ENCODE measurements at places on chromosomes 5 and 9. TPM values are rescaled to one million over a fixed set of nuclear protein-coding genes. Genes with fewer than 3 reads are reported as not detected.

Gene FOXD4L6
- not detected for polyA plus RNA-seq

Gene FOXI1
- not detected for polyA plus RNA-seq

Gene MYMK
- polyA plus RNA-seq = not detected

Gene DNAI1
- not detected for polyA plus RNA-seq

Gene CDKN2B-AS1
- 2.8 TPM for polyA plus RNA-seq

Gene DCAF12
- 29.4 TPM for polyA plus RNA-seq

Gene CCDC192
- polyA plus RNA-seq = not detected

Gene MAP1B
- 56.3 TPM for polyA plus RNA-seq

Gene CDC14B
- 19.1 TPM for polyA plus RNA-seq

Gene ANKRA2
- 24.9 TPM for polyA plus RNA-seq

Gene LECT2
- polyA plus RNA-seq = not detected

Gene TRIM7
- polyA plus RNA-seq = 1.1 TPM

Gene RECK
- polyA plus RNA-seq = 103 TPM

Gene STING1
- 66.9 TPM for polyA plus RNA-seq

Gene ZNF366
- not detected for polyA plus RNA-seq

Gene SLC34A3
- not detected for polyA plus RNA-seq

Gene PKD2L2
- not detected for polyA plus RNA-seq

Gene DIMT1
- polyA plus RNA-seq = 21.1 TPM

Gene TEK
- polyA plus RNA-seq = 35.2 TPM

Gene ANXA2R
- polyA plus RNA-seq = 3.7 TPM

Gene FOXB2
- not detected for polyA plus RNA-seq

Gene ACTBL2
- polyA plus RNA-seq = 0.45 TPM

Gene CKMT2
- 0.11 TPM for polyA plus RNA-seq

Gene HRCT1
- 3.0 TPM for polyA plus RNA-seq

Gene PLPP7
- 0.57 TPM for polyA plus RNA-seq

Gene TNFSF15
- polyA plus RNA-seq = 2.8 TPM

Gene PCDHB6
- polyA plus RNA-seq = 0.21 TPM

Gene PCAT7
- polyA plus RNA-seq = not detected

Gene PPWD1
- 14.1 TPM for polyA plus RNA-seq

Gene FUT7
- not detected for polyA plus RNA-seq

Gene LCN2
- not detected for polyA plus RNA-seq

Gene KCNV2
- polyA plus RNA-seq = not detected

Gene CAVIN4
- polyA plus RNA-seq = 0.71 TPM

Gene KCNMB1
- polyA plus RNA-seq = 0.01 TPM

Gene PCDHA12
- not detected for polyA plus RNA-seq

Gene KCTD16
- polyA plus RNA-seq = 0.38 TPM

Gene MYOZ3
- 0.51 TPM for polyA plus RNA-seq

Gene SPDL1
- polyA plus RNA-seq = 14.0 TPM

Gene OR13C5
- not detected for polyA plus RNA-seq

Gene XPA
- polyA plus RNA-seq = 3.5 TPM

Gene OMD
- polyA plus RNA-seq = not detected

Gene LYRM7
- polyA plus RNA-seq = 4.3 TPM

Gene CAPSL
- polyA plus RNA-seq = 0.09 TPM

Gene CXCL14
- not detected for polyA plus RNA-seq

Gene RNF183
- not detected for polyA plus RNA-seq

Gene IFNB1
- not detected for polyA plus RNA-seq

Gene SPINK7
- not detected for polyA plus RNA-seq

Gene SNCAIP
- 10.7 TPM for polyA plus RNA-seq

All from AG04450 (cell line).